ENCODE measurements at places on chromosomes 16 and 17. TPM values are rescaled to one million over a fixed set of nuclear protein-coding genes. Genes with fewer than 3 reads are reported as not detected.

GPS1 gene
- 115 TPM for total RNA-seq

TPSG1 gene
- total RNA-seq = not detected

KRTAP2-3 gene
- total RNA-seq = 1.8 TPM

SLC9A5 gene
- 2.1 TPM for total RNA-seq

SOST gene
- not detected for total RNA-seq

YBX2 gene
- 0.32 TPM for total RNA-seq

APOBR gene
- total RNA-seq = not detected

CTF1 gene
- total RNA-seq = 0.95 TPM

GRCh38 chr17:80397686-80398085 is 17.3 kb upstream of the ENDOV start:
- DNase-seq = no peak

DNA sequence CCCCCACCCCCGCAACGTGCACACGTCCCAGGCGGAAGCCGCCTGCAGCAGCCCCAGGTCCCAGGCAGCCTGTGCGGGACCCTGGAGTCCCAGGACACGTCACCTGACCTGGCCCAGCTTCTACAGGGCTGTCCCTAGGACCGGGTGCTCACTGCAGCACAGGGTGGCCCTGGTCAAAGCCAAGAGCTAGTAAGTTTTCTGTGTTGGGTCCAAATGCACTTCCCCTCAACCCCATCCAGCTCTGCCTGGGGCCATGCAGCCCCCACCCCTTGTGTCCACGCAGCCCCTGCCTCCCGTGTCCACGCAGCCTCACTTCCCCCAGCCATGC is 22.1 kb upstream of the PVALEF start:
- DNase-seq = no peak

- DNase-seq = no peak
Observed at GRCh38 chr16:7442050-7442449, 109.4 kb downstream of the RBFOX1 start.

GRCh38 chr17:39667262-39667944 is 850 bp upstream of the PNMT start:
- no peak for DNase-seq

DNA sequence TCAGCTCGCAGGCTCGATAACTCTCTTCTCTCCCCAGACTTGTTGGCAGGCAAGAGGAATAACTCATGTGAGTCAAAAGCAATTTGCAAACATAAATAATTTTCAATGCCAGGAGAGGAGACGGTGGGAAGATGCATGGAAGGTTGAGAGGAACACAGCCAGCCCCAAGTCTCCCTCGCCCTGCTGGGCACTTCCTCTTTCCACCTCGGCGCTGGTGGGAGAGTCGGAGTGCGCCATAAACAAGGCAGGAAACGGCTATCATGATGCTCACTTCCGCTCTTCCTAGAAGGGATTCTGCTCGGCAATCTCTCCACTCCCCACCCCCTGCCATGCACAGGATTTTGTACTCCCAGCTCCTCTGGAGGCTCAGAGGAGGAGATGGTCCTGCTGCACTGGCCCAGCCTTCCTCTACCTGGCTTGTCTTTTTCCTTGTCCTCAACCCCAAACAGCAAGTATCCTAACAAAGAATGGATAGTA is 13.0 kb downstream of the CBX4 start:
- DNase-seq = no peak

GRCh38 chr16:53198933-53199332 is 144.1 kb downstream of the CHD9 start:
- DNase-seq = no peak

GRCh38 chr17:142876-143784 is 5.8 kb downstream of the SCGB1C2 start:
- no peak for DNase-seq

- no peak for DNase-seq
Observed at GRCh38 chr17:57406131-57406980, 150.0 kb downstream of the MSI2 start.

DNA sequence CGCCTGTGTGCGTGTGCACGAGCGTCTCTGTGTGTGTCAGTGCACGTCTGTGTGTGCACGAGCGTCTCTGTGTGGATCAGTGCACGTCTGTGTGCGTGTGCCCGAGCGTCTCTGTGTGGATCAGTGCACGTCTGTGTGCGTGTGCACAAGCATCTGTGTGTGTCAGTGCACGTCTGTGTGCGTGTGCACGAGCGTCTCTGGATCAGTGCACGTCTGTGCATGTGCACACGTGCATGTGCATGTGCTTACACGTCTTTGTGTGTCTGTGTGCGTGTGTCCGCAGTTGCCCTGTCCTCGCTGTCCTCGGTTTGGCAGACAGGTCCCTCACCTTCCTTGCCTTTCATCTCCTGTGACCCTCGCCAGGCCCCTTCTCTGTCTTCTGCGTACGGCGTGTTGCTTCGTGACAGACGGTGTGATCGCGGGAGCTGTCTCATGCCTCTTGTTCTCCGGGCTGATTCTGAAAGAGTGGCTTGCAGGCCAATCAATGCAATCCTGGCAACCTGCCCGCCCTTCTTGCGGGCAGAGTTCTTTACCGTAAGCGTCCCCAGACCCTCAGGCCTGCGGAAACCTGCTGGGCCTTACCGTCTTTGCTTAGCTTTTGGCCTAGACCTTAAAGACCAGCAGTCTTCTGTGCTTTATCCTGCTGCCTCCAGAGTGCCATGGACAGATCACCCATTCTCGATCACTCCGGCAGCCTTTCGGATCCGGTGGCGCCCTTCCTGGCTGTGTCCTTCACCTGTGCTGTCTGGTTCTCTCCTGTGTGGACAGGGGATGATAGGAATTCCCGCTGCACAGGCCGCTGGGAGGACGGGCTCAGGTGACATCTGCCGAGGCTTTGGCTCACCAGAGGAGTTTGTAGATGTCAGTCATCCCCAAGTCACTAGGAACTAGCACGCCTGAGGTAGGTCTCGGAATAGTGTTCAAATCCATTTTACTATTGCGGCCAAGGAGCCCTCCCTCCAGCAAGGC is 18.5 kb downstream of the MLYCD start:
- DNase-seq = no peak

GRCh38 chr17:29357821-29358232 is 32.3 kb upstream of the TAOK1 start:
- DNase-seq = no peak

DNA sequence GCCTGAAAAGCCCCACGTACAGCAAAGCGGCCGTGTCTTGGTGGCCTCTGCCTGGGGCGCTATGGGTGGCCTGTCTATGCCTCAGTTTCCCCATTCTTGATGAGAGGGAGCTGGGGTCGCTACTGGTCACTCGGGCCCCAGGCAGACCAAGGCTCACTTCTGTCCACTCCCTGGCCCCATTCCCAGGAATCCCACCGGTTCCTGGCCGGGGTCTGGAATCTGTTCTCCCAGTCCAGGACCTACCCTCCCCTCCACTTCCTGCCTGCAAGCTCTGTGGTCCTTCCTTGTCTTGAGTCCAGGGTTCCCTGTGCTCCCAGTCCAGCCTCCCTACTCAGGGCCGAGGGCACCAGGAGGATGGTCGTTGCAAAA is 24.5 kb downstream of the METRNL start:
- DNase-seq = no peak

DNA sequence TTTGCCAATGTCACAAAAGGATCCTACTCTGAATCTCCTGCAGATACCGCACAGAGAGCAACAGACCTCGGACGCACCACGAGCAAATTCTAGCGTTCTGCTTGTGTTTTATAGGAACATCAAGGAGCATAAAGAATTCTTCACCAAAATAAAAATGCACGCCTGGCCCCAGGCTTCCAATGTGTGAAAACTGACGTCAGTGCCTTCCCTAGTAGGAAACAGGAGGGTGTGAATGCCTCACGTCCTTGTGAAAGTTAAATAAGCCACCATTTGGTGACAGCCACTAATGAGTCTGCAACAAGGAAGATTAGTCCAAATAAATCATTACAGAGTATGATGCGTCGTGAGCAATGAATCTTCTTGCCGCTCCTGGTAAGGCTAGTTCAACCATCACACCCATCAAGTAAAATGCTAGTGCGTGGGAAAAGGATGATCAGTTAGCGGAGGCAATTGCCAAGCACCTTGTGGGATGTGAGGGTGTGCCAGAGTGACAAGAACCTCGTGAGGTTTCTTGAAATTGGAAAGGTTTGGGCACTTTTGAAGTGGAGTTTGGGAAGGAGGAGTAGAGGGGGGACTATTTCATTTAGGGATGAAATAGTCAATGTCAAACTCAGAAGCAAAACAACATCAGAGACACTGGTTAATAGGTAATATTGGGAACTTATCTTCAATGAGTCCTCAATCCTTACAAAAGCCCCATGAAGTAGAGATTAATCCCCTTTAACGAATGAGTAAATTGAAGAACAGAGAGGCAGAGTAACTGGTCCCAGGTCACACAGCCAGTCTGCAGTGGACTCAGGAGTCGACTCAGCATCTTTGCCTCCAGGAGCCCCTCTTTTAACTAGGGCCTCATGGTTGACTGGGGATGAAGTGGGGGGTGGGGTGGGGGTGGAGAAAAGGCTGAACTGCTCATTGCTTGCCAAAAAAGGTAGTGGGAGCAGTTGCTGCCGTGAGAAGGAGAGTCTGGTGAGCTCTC is 238.8 kb downstream of the SLC39A11 start:
- no peak for DNase-seq

- DNase-seq = no peak
Observed at GRCh38 chr17:35578929-35579432, 610 bp upstream of the PEX12 start.

- DNase-seq = no peak
Observed at GRCh38 chr17:1002771-1003555, 6.0 kb downstream of the TIMM22 start.

GRCh38 chr16:67843343-67843765 is 1.2 kb downstream of the THAP11 start:
- DNase-seq = no peak

DNA sequence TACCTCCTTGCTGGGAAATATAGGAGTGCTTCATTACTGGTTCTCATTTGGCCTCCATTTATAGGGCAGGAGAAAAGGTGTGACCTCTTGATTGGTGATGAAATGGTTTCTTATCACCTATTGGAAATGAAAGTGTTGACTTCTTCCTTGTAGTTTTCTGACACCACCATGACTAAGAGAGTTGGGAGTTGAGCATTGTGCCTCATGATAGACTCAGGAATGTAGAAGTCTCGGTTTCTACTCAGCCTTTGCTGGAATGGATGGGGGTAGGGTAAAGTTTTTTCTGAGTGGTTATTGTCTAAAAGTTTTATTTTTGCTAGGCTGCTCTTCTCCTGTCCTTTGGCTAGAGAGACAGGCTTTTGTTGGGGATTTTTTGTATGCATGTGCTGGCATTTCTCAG is 117.4 kb downstream of the PHKB start:
- peak; percentile 62 for DNase-seq

DNA sequence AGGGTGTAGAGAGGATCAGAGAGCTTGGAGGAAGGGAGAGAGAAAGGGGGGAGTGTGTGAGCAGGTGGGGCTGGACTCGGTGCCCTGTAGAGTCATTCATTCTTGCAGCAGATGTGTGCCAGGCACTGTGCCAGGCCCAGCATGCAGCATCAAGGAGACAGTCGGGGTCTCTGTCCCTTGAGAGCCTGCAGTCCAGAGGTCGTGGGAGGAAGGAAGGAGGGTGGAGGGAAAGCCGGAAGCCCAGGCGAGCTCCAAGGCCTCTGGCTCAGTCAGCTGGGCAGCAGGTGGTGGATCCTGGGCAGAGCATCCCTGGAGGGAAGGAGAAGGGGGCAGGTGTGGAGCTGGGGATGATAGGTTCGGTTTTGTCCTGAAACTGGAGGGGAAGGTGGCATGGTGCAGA is 27.5 kb downstream of the EPN2 start:
- DNase-seq = no peak

DNA sequence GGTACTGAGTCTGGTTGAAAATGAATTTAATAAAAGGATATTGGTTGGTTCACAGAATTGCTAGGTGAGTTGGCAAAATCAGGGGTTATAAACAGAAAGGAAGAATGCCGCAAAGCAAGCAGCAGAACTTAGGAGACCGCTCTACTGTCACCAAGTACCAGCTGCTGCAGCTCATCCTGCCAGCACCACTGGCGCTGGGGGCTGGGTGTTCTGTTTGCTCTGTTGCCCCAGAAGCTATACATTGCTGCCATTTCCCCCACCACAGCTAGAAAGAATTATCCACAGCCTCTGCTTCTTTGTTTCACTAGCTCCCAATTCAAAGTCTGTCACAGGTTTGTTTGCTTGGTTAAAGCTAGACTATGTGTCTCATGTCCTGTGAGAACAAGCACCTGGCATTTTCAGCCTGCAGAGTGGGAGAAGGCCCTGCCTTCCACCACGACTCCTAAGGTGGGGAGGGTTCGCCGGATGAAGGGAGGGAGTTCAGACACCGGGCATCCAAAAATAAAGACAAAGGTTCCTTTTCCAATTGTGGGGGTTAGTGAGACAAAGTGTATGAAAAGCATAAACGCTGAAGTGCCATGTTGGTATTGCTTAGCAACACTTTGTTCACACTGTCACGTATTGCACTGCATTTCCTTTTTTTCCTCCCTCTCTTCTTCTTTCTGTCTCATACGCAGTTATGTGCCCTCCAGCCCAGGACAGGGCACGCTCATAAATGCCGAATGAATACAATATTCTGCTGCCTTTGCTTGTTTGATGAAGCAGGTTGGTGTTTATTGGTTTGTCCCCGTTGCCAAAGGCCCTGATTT is 9.6 kb upstream of the CPD start:
- no peak for DNase-seq

Measured in foreskin keratinocyte (primary cell).